Erythroblast (primary cell): ENCODE measurements at places on chromosomes 6 and 20.

DNA sequence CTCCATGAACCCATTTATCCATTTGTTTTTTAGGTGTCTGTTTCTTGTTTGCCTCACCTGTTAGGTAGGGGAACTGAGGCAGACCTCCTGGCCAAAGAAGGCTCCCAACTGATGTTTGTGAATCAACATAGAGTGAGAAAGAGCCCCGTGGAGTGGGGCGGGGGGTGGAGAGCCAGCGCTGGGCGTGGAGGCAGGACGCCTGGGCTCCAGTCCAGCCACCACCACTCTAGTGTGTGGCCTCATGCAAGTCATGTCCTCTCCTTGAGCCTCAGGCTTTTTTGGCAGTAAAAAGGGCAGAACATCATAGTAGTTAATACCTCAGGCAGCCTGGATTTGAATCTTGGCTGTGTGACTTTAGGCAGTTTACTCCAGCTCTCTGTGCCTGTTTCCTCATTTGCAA lies 42.2 kb upstream of the SCRT2 start:
- DNase-seq = no peak

DNA sequence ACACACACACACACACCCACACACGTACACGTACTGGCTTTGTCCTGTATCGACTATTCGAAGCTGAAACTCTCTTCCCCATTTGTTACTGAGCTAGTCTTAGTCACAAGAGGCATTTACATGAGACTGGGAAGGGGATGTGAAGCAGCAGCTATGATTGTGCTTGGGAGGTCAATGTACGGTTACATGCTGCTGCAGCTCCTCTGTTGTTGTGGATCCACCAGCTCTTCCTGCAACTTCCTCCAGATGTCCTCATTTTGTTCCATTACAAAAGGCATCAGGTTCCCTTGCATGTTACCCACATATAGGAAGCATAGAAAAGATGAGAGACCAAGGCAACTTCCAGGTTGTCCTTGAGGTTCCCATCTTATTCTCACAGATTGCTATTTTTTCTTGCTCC lies 612.4 kb upstream of the IMPG1 start:
- no peak for DNase-seq

DNA sequence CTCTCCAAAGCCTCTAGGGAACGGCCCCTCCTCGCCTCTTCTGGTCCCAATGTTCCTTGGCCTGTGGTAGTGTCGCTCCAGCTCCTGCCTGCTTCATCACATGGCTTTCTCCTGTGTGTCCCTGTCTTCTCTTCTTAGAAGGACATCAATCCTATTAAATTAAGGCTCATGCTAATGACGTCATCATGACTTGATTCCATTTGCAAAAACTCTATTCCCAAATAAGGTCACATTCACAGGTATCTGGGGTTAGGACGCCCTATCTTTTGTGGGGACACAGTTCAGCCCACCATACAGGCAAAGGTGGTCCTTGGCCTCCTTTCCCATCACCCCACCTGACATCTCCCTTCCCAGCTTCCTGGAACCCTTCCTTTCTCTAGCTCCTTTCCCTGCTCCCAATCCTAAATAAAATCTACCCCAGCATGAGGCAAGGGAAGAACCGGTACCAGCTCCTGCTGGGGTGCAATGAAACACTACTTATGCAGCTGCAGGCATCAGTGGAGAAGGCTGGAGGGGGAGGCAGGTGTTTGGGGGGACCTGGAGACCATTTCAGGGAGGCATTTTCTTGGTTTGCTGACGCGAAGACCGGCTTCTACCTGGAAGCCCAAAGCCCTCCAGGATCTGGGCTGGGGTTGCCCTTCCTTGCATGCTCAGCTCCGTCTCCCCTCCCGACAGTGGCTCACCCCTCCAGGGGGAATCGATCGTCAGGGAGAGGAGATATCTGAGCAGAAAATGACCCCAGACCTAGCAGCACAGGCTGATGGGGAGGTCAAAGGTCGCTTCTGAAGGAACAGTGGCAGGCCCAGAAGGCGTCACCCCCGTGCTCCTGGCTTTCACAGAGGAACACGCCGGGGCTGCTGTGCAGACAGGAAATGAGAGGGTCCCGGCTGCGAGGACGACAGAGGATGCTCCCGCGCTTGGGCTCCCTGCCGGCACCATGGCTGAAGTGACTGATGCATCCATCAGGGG lies 71.7 kb upstream of the QKI start:
- DNase-seq = no peak

GRCh38 chr6:142848156-142848555 lies 96.8 kb downstream of the HIVEP2 start:
- DNase-seq = no peak

DNA sequence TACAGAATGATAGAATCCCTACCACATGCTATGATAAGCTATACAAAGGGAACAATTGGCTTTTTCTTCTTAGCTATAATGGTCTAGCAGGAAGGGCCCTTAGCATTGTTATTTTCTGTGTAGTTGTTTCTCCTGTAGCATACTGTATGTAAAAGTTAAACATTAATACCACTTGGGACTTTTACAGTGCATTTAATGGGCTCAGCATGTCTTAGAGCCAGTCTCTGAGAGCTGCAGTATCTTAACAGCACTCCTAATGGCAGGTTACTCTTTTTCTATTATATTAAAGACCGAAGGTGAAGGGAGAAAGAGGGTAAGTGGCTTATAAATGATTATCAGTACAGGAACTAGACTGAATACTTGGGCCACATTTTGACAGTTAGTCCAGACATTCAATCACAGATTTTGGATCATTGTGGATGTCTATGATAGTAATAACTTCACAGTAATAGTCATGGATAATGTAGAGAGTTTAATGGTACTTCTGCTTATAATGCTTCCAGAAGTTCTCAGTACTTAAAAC lies 290.7 kb downstream of the PHF3 start:
- DNase-seq = no peak

GRCh38 chr6:24933266-24933665 lies 2.5 kb downstream of the RIPOR2 start:
- no peak for DNase-seq

GRCh38 chr20:51193066-51193772 lies 170.3 kb upstream of the KCNG1 start:
- no peak for DNase-seq

DNA sequence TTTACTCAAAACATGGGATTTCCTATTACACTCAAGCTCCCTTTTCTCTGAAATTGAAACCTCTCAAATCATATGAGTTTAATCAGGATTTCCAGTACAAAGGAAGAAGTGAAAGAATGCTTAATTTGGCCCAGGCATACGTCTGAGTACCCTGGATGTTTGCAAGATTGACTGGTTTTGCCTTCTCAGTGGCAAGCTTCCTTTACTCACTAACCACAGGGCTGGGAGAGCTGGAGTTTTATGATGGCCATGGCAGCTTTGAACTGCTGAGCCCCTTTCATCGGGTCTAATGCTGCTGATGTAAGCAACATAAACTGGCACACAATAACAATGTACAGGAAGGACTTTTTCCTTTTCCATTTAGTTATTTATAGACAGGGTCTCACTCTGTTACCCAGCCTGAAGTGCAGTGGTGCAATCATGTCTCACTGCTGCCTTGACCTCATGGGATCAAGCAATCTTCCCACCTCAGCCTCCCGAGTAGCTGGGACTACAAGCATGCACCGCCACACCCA lies 194.8 kb downstream of the SLC35F1 start:
- no peak for DNase-seq

GRCh38 chr6:90222724-90223198 lies 73.9 kb downstream of the BACH2 start:
- DNase-seq = peak; percentile 20

DNA sequence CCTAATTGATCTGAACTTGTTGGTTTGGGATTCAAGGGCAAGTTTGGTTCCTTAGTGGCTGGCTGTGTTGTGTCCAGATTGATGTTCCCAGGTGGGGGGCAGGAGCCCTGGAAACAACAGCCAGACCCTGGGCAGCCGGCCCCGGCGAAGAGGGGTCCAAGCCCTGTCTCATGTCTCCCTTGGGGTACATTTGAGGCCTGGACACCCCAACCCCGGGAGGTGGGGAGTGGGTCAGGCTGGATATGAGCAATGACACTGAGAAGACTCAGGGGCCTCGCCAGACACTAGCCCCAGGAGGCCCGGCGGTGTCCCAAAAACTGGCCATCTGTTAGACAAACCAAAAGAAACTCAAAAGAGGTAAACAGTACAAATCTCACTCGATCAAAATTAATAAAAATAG lies 79.6 kb downstream of the YTHDF1 start:
- DNase-seq = no peak

DNA sequence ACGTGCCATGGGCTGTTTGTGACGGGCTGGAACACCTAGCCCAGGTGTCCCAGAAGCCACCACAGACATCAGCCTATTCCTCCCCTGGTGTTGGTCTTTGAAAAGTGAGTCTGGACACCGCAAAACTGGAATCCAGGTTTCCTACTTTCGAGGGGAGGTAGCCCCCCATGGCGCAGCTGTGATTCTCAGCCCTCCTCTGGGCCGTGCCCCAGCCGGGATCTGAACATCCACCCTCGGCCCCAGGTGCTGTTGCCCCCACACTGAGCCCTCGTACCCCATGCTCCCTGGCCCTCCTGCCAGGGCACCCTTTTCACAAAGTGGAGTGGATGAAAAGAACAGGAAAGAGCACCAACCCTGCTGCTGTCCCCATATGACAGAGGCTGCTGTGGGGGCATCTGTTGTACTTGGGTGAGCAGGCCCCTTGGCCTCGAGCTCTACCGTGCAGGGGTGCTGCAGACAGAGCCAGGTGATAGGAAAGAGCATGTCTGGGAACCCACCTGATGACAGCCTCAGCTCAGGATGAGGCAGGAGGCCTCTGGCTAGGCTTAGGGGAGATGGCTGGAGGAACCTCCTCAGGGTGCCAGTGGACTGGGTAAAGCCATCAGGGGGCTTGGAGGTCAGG lies 18.8 kb upstream of the MAS1L start:
- no peak for DNase-seq

DNA sequence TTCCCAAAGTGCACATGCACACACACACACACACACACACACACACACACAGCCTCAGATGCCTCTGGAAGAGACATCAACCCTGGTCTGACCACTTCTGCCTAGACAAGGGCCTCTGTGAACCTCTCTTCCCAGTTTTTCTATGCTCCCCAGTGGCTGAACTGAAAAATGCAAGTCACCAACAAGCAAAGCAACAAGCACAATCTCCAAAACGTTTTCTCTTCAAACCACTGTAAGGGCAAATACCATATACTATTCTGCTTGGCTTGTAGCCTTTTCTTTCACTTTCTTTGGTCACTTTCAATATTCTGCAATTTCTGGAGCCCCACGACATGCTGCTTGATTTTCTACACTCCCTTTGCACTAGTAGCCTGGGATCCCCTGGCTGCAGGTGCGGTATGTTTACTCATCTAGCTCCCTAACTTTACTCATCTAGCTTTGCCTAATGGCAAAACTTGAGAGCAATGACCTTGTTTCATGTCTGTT lies 121.4 kb upstream of the DST start:
- no peak for DNase-seq

DNA sequence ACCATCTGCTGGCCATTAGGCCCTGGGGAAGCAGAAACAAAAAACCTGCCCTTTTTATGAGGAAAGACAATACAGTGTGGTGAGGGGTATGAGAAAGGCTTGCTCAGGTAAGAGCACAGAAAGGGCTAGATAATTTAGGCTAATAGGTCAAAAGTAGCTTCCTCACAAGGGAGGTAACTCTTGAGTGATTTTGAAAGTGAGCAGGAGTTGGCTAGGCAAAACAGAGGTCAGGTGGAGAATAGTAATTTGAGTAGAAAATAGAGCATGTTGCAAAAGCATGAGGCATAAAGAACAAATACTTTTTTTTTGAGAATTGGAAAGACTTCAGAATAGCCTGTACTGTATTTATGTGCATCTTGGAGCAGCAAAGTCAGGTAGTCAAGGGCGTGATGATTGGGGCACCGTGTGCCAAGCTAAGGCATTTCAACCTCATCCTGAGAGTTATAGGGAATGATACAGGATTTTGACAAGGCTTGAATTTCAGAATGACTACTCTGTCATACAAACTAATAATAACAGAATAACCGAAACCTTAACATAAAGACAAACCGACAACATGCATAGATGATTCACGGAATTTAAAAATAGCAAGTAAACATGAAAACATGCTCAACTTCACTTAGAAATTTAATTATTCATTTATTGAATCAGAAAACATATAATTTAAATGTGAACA lies 123.0 kb upstream of the ENPP5 start:
- no peak for DNase-seq

- DNase-seq = peak; percentile 27
Observed at GRCh38 chr6:118639054-118639964, 12.1 kb downstream of the CEP85L start.

DNA sequence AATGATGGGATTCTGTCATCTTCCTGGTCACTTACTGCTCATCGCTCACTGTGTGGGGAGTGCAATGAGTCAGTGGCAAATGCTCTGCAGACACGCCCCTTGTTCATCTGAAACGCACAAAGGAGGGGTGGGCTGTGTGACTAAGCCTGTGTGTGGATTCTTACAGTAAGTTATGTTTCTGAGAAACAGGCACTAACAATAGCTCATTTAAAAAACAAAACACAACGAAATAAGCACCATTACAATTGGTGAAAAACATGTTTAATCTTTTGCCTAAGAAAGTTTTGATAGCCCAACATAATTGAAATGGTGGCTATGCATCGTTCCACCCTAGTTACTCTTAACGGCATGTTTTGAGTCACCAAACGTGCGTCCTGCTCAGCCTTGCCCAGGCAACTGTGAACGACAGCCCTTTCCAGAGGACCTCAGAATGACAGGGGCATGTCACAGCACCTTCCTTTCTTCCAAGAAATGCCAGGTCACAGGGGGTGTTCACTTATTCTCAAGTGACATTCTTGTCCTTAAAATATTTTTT lies 118.4 kb upstream of the SGK1 start:
- DNase-seq = peak; percentile 55

DNA sequence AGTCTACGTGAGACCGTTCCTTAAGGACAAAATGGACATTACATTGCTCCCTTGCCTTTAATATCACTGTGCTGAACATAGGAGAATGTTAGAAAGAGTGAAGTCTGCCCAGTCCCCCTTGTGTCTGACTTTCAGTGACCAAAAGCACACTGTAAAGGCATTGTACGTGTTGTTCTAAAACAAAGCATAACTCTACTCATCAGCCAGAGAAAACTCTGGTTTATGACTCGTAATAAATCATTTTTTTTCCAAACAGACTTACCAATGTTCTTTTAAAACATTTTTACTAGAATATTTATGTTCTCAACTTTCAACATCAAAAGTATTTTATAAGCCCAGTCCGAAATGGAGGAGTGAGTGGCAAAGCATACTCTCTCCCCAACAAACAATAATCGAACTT lies 262.5 kb downstream of the GJA1 start:
- no peak for DNase-seq
